ENCODE measurements at places on chromosomes 16 and 17. TPM values are rescaled to one million over a fixed set of nuclear protein-coding genes. Genes with fewer than 3 reads are reported as not detected.

CACNG3 gene
- 0.12 TPM for polyA plus RNA-seq

DNA sequence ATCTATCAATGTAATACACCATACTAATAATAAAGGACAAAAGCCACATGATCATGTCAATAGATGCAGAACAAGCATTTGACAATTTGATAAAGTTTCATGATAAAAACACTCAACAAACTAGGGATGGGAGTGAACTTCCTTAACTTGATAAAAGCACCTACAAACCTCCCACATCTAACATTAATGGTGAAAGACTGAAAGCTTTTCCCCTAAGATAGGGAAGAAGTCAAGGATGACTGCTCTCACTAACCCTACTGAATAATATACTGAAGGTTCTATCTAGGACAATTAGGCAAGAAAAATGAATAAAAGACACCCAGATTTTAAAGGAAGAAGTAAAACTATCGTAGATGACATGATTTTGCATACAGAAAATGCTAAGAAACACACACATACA is 10.4 kb upstream of the DYNLL2 start:
- no peak for DNase-seq

- no peak for DNase-seq
Observed at GRCh38 chr16:82695806-82696205, 69.0 kb downstream of the CDH13 start.

- DNase-seq: peak; percentile 65
Observed at GRCh38 chr16:68539711-68540239, 684 bp downstream of the ZFP90 start.

- DNase-seq: no peak
Observed at GRCh38 chr17:75006653-75007052, 5.8 kb upstream of the MRPL58 start.

DNA sequence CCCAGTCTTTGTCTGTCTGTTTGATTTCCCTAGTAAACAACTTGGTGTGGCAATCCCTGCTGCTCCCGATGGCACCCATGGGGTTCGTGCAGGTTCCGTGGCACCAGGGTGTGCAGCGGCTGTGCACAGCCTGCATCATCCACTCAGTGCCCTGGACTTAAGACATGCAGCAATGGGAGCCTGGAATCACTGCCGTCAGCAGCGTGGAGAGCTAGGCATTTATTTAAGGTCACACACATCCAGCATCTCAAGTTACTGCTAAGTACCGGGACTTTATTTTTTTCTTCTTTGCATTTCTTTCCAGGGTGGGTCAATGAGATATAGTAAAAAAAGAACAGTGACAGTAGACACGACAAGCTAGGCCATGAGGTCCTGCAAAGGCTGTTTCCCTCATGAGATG is 2.8 kb downstream of the DHRS7C start:
- DNase-seq: no peak

All from H1 (cell line).